HCEC 1CT (cell line): ENCODE measurements at places on chromosomes 7 and 10.

DNA sequence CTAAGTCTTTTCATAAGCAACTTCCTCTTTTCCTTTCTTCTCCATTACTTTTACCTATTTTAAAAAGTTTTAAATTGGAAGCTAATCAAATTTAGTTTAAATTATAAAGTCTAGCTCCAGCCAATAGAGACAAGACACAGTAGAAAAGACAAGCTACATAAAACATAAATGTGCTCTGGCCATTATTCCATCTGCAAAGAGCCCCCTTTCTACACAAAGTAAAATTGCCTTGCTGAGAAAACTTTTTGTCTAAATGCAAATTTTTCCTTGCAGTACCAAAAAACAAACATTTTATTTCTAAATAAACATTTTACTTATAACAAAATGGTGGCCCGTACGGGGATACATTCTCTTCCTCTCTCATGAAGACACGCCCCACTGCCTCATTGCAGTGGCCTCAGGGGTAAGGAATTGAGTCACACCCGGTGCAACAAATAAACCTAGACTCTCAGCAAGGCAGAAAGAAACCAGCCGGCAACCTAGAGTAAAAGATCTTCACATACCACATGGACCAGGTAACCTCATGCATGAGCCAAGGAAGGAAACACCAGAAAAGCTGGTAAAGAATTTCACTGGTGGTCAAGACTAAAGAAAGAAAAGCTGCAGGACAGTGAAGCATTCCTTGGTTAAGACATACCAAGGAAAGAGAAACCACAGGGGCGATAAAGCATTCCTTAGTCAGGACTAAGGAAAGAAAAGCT lies 71.6 kb upstream of the ZNF746 start:
- DNase-seq: no peak

DNA sequence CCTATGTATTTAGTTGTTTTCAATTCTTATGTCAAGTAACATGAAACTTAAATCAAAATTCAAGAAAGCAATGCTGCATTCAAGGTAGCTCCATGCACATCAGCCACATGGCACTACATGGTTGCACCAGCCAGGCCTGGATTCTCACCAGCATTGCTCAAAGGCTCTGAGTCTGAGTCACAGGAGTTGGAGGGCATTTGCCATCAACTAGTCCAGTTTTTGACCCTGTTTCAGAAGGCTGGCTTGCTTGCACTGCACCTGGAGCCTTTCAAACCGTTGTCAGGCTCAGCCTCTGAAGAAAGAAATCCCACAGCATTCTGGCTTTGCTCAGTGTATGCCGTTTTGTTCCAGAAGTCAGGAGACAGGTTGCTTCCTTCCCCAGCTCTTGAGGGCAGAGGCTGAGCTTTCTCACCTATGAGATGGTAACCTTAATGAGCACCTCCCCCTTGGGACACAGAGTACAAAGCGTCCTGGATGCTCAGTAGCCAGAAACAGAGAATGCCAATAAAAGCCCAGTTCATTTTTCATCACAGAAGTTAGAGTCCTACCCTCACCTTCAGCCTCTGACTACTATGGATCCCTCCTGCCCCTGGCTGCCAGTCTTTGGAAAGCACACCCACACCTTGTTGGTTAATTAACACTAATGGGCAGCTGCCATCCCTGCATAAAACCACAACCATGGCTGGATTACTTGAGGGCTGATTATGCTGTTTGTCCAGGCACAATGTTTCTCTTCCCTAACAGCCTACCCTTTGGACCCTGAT lies 288.4 kb upstream of the LRRTM3 start:
- DNase-seq: no peak

DNA sequence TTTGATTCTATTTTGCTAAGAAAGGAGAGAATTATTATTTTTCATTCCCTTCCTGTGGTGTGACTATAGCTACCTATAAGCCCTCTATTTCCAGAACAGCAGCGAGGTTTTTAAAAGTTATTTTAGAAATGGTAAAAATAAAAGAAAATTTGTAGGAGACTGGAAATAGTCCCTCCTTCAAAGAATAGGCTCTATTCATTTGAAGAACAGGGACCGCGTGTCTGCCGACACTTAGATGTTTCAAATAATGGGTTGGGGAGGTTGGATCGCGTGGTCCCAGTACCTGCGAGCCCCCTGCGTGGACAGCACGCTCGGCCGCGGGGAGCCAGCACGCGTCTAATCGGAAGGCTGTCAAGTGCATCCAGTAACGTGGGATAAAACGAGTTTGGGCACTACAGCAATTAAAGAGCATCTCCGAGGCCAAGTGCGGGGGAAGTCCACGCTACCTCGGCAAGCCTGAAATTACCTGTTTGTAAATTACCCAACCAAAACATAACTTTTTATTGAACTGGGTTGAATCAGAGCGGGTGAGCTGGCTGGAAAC lies 1.0 kb downstream of the CACNA2D1 start:
- DNase-seq: no peak

- no peak for DNase-seq
These were observed 75.1 kb downstream of the OAT start for GRCh38 chr10:124343351-124344265.

DNA sequence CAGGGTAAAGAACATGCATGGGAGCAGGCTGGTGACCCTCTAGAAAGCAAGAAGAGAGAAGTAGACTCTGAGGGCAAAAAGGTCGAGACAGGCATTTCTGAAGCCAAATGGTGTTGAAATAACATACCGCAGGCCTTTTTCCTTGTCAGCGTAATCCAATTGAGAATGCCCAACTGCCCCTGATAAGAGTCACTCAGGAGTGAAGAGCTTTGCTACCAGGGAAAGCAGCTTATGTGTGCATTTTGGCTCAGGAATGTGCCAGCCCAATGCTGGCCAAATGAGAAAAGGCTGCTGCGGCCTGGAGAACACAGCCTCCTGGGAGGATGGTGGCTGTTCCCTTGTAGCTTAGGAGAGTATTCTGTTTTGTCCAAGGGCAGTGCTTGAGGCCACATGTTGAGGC lies 61.4 kb upstream of the NFKB2 start:
- DNase-seq: no peak

DNA sequence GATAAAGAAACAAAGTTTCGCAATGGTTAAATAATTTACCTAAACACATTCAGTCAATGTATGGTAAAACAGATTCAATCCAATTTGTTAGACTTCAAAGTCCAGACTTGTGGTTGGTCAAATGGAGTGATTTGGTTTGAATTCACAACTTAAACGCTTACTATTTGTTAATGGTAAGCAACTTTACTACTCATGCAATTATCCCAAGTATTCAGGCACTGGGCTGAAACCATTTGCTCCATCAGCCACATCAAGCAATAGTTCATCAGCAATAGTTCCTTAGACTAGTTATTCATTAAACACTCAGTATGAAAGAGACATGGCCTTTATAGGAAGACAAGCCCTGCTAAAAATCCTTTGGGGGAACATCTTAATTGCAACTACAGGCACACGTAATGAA lies 253.0 kb downstream of the AGMO start:
- no peak for DNase-seq

- DNase-seq: no peak
These were observed 96.0 kb downstream of the UPF2 start for GRCh38 chr10:11946652-11947051.

- DNase-seq: peak; percentile 58
These were observed 262.1 kb downstream of the ATRNL1 start for GRCh38 chr10:115355162-115355760.

DNA sequence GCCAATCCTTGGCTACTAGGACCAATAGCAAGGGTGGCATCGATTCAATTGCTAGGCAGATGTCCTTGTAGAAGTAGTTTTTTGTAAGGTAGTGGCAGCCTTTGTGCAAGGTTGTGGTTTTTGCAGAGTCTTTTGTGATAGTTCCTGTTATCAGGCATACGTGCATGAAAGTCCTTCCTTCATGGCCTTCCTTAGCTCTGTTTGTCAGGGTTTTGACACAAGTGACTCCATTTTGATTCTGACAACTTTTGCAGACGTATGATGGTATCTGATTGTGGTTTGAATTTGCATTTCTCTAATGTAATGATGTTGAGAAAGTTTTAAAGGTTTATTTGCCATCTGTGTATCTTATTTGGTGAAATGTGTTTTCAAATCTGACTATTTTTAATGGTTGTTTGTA lies 71.8 kb upstream of the SYPL1 start:
- no peak for DNase-seq

DNA sequence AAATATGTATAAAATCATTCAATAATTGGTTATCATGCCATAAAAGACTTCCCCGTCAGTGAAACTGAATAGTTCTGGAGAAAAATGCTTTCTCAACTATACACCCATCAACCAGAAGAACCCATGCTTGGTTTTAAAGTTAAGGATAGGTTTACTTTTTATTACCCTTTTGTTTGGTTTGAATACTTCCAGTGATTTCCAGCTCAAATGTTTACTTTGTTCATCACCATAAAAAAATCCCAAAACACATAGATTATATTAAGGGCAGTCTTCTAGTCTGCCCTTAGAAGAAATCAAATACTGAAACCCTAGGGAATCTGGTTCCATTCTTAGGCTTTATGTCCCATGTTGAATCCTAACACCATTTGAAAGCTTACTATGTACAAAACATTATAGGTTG lies 49.2 kb downstream of the PTTG1IP2 start:
- DNase-seq: no peak

DNA sequence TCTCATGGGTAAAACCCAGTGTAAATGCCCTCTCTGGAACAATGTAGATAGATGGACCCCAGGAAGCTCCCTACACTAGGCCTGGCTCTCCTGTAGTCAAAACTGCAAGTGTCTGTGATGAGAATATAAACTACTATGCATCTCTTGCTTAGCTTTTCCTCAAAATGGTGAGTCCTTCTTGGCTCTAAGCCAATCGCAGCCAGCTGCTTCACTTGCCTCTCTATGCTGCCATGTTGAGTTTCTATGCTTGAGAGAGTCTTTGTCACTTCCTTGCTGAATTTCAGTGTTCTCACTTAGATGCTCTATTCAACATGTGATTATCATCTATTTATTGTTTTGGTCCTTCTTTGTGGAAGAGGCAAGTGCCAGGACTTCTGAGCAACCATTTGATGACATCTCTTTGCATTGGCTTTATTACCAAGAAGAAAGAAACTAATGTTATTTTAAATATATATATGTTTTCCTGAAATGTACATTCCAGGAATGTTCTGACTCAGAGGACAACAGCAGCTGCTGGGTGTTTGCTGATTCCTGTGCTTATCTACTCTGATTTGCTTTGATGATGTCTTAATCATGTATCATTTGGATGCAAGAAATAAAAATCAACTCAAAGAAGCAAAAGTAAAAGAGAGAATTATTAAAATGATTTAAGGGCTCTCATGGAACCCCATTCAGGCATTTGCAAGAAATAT lies 16.6 kb downstream of the TAS2R40 start:
- no peak for DNase-seq

DNA sequence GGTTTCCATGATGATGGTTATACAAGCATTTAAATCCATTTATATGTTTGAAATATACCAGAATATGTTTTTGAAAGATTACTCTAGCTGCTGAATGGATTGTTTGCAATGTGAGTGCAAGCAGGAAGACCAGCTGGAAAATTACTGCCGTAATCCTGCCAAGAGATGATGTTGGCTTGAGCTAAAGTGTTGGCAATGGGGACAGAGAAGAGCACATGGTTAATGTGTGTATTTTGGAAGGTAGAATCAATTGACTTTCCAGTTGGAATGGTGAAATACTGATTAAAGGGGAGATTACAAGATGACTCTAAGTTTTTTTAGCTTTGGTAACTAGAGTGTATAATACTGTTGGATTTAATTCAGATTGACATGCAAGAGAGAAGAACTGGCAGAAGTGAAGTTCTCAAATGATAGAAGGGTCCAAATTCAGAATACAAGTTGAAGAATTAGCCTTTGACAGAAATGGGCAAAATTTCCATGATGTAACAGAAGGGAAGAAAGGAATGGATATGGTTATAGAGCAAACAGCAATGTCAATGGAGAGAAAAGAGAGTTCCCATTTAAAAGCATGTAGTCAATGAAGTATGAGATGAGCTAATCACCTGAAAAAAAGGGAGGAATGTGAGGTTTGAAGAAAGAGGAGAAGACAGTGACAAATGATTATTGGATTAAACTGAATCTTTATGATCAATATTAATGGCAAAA lies 422.0 kb downstream of the CDC14C start:
- no peak for DNase-seq

- DNase-seq: no peak
These were observed 159.5 kb upstream of the WDR11 start for GRCh38 chr10:120691625-120692024.

DNA sequence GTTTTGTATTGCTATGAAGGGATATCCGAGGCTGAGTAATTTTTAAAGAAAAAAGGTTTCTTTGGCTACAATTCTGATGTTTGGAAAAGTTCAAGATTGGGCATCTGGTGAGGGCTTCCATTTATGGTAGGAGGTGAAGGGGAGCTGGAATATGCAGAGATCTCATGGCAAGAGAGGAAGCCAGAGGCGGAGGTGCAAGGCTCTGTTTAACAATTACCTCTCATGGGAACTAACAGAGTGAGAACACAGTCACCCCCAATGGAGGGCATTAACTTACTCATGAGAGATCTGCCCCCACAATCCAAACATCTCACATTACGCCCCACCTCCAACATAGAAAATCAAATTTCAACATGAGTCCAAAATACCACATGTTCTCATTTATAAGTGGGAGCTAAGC lies 62.0 kb downstream of the AKR1D1 start:
- DNase-seq: no peak

GRCh38 chr10:120630266-120630665 lies 173.2 kb downstream of the PLPP4 start:
- no peak for DNase-seq

DNA sequence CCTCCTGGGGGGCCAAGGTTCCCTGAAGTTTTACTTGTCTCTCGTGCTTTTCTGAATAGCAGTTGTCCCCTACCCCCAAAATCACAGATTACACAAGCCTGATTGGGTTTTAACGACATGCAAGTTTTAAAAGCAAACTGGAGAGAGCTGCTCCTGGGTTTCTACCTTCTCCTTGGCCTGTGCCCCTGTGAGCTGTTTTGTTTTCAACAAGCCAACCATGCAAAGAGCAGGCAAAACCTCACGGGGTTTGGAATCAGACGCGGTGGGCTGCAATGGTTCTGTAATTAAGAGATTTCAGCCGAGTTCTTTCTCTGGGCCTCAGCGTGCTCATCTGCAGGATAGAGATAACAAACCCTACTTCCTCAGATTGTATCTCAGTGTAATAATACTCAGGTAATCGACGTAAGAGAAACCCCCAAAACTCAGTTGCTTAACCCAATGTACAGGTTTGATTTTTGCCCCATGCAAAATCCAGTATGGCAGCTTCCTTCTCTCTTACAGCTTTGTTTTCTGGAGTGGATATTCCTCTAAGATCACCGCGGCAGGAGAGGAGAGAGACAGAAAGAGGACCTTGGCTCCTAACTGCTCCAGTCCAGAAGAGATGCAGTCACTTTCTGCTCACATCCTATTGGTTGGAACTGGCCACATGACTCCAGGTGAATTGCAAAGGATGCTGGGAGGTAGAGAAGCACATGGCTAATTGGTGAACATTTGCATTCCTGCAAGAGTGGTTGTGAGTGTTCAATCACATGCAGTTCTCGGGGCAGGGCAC lies 42.0 kb downstream of the MYL10 start:
- DNase-seq: no peak

- peak; percentile 34 for DNase-seq
These were observed 438 bp downstream of the ARID5B start for GRCh38 chr10:61901829-61902444.
